ENCODE measurements at places on chromosomes 3 and 15.

DNA sequence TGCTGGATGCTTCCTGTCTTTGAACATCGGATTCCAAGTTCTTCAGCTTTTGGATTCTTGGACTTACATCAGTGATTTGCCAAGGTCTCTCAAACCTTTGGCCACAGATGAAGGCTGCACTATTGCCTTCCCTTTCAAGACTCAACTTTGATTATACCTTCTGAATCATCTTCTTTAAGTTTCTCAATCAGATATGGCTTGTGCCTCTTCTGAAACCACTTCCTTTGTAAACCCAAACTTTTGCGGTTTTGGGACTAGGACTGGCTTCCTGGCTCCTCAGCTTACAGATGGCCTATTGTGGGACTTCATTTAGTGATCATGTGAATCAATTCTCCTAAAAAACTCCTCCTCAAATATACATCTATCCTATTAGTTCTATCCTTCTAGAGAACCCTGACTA is 47.1 kb upstream of the CADPS start:
- DNase-seq = no peak

DNA sequence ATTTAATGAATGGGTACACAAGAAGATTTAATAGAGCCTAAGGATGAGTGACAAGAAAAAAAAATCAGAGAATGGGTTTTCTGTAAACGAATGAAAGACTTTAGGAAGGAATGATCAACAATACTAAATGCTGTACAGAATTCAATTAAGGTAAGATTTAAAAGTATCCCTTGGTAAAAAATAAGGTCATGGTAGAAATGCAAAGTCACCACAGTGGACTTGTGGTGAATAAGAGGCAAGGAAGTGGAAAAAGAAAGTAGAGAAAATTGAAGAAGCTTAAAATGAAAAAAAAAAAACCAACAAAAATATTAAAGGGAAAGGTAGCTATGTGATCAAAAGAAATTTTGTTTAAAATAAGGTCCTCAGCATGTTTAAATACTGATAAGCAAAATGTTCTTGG is 82.4 kb downstream of the PLSCR2 start:
- no peak for DNase-seq

DNA sequence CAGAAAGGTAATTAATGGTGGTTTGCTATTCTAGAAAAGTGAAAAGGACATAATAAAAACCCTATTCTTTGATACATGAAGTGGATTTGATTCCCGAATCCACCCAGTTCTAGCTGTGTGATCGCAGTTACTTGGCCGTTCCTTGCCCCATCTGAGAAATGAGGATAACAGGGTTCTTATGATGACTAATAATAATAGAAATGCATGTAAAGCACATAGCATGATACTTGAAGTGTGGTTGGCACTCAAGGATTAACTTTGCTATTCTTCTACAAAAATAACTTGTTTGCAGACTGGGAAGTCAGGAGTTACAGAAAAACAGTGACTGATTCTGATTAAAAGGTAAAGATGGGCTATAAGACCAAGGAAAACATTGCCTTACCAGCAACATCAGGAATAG is 26.8 kb downstream of the PARL start:
- DNase-seq = no peak

DNA sequence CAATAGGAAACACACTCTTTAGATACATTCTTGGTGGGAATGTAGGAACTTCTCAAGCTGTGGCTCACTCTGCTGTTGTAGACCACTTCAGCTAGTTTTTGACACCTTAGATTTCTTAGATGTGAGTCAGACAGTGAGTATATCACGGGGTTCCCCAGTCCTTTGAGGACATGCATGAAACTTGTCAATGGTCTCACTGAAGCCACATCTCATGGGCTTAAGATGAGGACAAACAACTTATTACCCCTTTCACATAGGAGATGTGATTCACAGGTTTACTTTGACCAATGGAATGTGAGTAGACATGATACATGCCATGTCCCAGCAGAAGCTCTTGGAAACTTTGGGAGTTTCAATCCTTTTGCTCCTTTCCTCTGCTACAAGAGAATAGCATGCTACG is 325.5 kb downstream of the CHST2 start:
- no peak for DNase-seq

GRCh38 chr3:58793938-58794337 is 127.4 kb upstream of the FAM3D start:
- DNase-seq = no peak

- DNase-seq = peak; percentile 17
Observed at GRCh38 chr3:169760479-169760878, 4.4 kb downstream of the TERC start.

DNA sequence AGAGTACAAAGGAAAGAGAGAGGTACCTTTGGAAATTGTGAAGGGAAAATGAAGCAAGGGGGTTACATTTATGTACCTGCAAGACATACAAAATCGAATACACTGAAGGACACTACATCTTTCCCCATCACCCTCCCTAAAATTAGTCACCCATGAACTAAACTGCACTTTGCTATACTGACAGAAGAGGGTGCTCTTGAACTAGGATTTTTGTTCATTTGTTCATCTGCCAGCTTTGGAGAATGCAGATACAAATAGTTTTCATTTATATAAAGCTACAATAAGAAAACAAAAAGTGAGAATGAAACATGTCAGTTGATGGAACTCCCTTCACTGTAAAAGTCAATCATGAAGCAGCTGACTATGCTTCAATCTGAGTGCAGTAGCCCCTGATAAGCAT is 55.7 kb downstream of the PCCB start:
- DNase-seq = peak; percentile 46

DNA sequence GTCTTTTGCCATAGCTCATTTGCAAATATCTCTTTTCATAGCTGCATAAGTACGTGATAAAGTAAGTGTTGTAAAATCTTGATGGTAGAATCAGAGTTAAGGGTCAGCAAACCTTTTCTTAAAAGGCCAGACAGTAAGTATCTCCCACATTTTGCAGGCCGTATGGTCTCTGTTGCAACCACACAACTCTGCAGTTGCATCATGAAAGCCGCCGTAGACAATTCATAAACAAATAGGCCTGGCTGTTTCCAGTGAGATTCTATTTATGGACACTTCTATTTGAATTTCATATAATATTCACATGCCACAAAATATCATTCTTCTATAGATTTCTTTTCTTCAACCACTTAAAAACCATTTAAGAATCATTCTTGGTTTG is 248.5 kb downstream of the TLE3 start:
- no peak for DNase-seq

- DNase-seq = no peak
Observed at GRCh38 chr15:70327328-70327855, 229.7 kb upstream of the TLE3 start.

GRCh38 chr3:64684715-64685261 is 3.0 kb downstream of the ADAMTS9 start:
- no peak for DNase-seq

- DNase-seq = no peak
Observed at GRCh38 chr15:56672721-56673120, 60.6 kb downstream of the ZNF280D start.

GRCh38 chr3:51393134-51393495 is 2.0 kb downstream of the RBM15B start:
- DNase-seq = no peak

GRCh38 chr3:187836823-187837770 is 91.8 kb upstream of the BCL6 start:
- no peak for DNase-seq

- no peak for DNase-seq
Observed at GRCh38 chr3:7865611-7866010, 636.0 kb upstream of the LMCD1 start.

DNA sequence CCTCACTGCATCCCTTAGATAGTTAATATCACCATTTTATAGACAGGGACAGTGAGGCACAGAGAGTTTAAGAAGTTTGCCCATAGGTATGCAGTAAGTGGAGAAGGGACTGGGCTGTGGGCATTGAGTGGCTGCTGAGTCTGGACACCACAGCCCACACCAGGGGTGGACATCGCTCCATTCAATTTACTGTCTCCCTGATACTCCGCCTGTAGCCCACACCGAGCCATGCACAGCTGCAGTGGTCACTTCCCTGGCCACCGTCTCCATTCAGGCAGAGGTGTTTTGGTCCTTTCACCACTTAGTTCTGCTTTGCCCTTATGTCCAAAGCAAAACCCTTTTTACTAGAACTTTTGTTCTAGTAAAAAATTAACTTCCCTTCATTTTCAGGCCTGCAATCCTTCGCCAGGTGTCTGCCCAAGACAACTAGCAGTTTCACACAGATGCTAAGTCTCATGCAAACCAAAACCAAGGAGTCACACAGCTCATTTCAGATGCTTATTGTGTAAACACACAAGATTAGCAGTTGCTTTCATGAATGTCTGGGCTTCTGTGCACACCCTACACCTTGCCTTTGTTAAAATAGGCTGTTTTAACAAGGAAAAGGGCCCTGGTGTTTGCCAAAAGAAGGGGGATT is 30.1 kb downstream of the ZNF35 start:
- DNase-seq = no peak

- DNase-seq = peak; percentile 83
Observed at GRCh38 chr15:32042269-32042972, 12.1 kb downstream of the CHRNA7 start.

GRCh38 chr15:64263567-64263966 is 92.4 kb downstream of the CSNK1G1 start:
- DNase-seq = peak; percentile 5

- DNase-seq = peak; percentile 45
Observed at GRCh38 chr15:85910834-85911233, 116.1 kb upstream of the KLHL25 start.

- no peak for DNase-seq
Observed at GRCh38 chr15:55737373-55737772, 5.6 kb downstream of the PRTG start.

DNA sequence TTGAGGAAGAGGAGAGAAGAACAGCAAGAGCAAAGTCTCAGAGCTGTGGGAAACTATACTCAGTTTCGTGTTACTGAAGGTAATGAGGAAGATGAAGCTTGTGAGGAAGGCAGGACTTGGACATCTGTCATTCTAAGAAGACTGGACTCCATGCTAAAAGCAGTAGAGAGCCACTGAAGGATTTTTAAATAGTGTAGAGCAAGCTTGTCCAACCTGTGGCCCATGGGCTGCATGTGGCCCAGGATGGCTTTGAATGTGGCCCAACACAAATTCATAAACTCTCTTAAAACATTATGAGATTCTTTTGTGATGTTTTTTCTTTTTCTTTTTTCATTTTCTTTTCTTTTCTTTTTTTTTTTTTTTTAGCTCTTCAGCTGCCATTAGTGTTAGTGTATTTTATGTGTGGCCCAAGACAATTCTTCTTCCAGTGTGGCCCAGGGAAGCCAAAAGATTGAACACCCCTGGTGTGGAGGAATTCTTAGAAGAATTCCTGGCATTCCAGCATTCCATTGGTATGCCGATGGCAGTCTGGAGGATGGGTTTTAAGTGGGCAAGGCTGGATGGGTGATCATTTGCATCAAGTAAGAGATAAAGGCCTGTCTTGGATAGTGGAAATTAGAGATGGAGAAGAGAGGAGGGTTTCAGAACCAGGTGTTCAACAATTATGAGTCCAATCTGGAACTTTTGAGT is 6.9 kb upstream of the NFKBIZ start:
- DNase-seq = no peak

DNA sequence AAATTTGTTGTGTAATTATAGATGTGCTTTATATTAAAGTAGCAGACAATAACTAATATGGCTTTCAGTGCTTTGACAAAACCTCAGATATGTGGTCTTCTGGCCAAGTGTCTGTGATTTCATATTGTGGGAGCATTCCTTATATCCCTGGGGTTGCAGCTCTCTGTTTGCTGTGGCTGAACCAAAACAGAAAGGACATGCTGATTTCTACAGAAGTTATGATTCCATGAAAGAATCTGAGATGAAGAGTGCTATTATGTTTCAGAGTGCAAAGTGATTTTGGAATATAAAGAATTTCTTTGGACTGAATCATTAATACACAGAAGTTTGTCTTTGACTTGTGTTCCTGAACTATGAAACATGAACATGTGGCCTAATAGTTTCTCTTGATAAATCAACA is 36.5 kb downstream of the CDV3 start:
- no peak for DNase-seq

GRCh38 chr15:66846811-66847210 is 144.8 kb downstream of the SMAD6 start:
- DNase-seq = no peak

- DNase-seq = peak; percentile 18
Observed at GRCh38 chr3:185328324-185329004, 34.5 kb upstream of the MAP3K13 start.

DNA sequence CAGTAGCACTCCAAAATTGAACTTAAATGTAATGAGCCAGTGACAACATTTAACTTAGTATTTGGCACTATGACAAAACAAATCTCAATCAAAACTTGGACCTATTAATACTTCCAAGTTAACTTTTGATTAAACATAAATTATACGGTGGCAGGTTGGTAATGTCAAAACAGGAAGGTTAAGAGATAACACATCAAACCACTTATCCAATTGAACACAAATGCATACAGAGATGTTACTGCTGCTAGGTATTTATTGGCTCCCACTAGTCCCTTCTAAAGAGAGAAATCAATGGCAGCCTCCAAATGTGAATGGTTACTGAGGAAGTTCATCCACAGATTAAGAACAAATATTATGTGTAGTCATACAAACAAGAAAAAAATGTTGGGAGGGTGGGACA is 1.8 kb downstream of the GSK3B start:
- DNase-seq = peak; percentile 27

DNA sequence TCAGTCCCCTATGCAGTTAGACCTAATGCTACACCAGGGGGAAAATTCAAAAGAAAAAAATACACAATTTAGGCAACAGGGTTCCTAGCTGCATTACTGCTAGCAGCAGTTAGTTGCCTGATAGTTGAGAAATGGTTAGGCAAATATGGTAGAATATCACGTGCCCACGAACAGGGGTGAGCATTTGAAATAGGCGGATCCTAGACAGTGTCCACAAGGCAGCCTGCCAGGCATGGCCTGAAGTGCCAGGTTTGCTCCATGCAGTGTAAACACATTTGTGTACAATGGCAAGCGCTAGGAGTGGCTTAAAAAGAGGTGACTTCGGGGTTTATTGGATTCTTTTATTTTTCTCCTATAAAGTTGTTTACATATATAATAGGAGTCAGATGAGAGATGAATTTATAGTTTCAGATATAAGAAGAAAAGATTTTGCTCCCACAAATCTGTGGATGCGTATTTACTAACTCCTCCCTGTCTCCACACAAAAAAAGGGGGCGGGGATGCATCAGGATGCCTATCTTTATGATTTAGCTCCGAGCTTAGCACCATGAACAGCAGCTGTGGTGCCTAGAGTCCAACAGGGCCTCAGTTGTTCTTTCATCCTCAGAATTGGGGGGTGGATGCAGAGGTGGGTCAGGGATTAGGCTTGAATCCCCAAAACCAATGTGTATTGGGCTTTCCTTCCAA is 3.9 kb upstream of the TGM4 start:
- no peak for DNase-seq

GRCh38 chr3:125192190-125193035 is 20.1 kb downstream of the SLC12A8 start:
- DNase-seq = no peak

DNA sequence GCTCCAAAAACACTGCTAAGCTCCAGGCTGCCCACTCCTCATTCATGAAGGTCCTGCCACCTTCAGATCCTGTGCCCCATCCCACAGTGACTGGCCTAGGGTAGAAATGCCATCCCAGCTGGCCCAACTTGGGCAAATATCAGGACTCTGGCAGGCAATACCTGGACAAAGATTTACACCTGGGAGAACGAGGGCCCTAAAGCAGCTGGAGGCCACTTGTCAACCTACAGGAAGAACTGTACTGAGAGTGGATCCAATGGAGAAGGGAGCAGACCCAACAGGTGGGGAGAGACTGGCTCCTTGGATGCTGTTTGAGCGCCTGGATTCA is 57.1 kb upstream of the GATA2 start:
- DNase-seq = no peak

- no peak for DNase-seq
Observed at GRCh38 chr15:63943829-63944680, 102.2 kb downstream of the DAPK2 start.

All from NCI-H82 (cell line).